ENCODE measurements at places on chromosomes 12 and 14. TPM values are rescaled to one million over a fixed set of nuclear protein-coding genes. Genes with fewer than 3 reads are reported as not detected.

ATL1 gene
- polyA plus RNA-seq = 2.6 TPM

ZNF891 gene
- 1.4 TPM for polyA plus RNA-seq

POTEM gene
- not detected for polyA plus RNA-seq

FAM90A1 gene
- 0.37 TPM for polyA plus RNA-seq

HIF1A gene
- 75.6 TPM for polyA plus RNA-seq

KRT3 gene
- 1.0 TPM for polyA plus RNA-seq

LHX5 gene
- polyA plus RNA-seq = 0.05 TPM

GPX2 gene
- 20.3 TPM for polyA plus RNA-seq
